ENCODE measurements at places on chromosomes 3 and 15.

DNA sequence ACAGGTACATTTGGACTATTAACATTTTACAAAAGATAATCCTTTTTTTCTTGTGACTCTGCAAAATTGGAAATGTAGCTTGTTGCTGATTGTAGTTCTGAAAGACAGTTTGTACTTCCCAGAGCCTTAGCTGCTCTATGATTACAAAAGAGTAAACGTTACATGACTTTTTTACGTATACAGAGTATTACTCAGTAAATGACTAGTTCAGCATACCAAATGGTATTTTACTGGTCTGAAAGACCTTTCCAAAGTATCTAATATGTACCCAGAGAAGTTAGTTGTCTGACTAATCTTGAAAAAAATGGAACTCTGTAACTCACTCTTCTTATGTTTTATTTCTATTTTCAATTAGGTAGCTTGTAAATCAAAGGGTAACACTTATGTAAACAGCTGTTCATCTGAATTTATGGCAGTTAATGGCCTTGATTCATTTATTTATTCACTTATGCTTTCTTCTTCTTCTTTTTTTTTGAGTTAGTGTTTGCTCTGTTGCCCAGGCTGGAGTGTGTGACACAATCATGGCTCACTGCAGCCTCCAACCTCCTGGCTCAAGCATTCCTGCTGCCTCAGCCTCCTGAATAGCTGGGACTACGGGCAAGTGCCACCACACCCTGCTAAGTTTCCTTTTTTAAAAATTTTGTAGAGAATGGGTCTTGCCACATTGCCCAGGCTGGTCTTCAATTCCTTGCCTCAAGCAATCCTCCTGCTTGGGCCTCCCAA is 151.7 kb downstream of the C3orf38 start:
- DNase-seq = no peak

- no peak for DNase-seq
Observed at GRCh38 chr3:51637941-51638471, 33.0 kb upstream of the TEX264 start.

DNA sequence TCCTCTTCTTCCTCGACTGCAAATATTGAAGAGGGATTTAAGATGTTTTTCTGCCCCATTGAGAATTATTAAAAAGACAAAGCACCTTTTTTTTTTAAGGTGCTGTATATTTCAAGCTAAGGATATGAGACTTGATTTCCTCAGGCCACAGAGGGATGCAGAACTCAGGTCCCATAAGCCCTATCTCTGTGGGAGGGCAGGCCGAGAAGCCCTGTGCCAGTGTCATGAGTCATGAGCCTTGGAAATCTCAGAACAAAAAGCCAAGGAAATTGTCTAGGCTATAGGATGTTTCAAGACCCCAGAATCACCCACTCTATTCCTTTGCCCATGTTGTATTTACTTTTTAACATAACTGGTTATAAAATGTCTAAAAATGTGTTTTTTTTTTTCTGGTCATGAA is 7.3 kb downstream of the ESYT3 start:
- DNase-seq = no peak

DNA sequence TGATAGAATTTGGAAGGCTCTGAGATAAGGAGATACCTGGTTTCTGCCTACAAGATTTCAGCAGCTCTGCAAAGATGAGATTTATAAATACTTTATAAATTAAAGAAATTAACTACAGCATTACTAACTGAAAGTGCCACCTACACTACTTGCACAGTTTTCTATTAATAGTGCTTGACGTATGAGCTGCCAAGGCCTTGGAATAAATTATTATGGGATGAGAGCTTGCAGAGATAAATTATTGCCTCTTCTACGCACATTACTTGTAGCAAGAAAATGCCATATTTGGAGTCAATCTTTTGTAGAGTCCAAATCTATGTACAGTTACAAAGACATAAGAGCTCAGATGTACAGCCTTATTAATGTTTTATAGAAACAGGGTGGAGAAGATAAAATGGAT is 89.1 kb downstream of the BCHE start:
- DNase-seq = no peak

- no peak for DNase-seq
Observed at GRCh38 chr3:58580826-58581327, 3.7 kb upstream of the FAM107A start.

GRCh38 chr3:76646921-76647562 is 392.9 kb upstream of the ROBO2 start:
- DNase-seq = no peak

DNA sequence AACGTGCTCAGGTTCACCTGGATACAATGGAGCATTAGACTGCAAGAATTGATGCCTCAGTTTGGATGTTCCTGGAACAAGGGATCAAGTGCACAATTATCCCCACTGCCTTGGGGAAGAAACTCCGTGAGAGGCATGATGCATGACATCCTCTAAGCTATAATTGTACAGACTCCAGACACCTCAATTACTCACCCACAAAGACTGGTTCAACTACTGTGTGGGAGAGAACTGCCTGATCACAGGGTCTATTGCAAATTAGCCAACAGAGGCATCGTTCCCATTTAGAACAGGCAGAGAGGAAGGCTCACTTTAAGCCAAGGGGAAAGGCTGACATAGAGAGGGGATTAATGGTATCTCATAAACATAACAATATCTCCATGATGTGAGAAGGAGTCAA is 43.5 kb downstream of the ARRDC4 start:
- DNase-seq = no peak

DNA sequence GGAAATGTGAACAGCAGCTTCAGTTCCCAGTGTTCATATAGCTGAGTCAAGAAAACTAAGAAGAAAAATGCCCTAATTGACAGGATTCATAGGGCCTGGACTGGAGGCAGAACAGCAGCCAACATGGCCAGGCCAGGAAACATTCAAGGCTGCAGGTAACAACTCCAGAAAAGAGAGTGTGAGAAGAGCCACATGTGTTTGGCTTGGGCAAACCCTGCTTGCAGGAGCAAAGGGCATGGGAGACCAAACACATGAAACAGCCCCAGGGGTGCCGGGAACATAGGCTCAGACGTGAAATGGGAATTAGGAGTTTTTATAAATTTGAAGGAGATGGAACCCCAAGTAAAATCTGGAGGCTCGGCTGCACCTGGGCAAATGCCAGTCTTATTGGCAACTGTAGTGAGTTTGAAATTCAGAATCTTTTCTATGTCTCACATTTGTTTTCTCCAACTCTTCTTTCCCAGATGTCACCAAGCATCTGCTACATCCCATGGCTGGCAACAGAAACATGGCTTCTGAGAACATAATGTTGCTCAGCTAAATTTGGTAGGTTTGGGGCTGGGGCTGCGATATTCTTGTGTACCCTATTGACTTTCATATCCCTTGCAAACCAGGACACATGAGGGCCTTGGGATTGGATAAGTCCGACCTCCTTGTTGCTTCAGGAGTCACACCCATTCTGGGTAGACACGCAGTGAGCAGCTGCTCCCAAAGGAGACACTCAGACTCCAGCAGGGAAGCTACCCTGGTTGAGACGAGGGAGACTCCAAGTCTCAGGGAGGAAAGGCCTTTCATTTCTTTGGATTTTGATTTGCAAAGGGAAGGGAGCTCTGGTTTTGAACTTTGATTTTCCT is 98.9 kb upstream of the CLSTN2 start:
- no peak for DNase-seq

DNA sequence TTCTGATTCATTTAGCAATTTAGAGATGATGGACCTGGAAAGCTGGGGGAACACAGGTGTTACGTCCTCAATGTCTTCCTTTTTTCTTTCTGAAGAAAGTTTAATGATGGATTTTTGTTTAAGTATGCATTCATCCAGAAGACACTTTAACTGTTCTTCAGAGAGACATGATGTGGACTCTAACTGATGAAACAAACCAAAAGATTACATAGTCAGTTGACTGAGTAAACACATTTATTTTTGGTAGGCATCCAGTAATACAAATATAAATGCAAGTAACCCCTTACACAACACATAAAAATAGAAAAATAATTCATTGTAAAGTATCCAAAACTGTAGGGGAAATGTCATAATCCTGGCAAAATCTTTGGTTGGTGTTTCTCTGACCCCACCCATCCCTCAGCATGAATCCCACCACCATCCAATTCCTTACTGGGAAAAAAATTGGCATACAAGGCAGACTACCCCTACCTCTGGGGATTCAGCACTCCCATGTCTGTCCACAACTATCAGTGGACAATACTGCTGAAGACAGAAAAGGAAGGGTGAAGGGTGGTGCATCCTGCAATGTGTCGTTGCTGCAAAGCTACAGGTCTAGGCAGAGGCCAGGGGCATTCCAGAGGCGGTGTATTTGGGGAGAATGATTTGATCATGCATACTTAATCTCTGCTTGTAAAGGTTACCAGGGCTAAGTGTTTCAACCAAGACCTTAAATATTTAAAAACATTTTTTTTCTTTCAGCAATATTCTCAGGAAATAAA is 37.4 kb downstream of the THBS1 start:
- DNase-seq = no peak

DNA sequence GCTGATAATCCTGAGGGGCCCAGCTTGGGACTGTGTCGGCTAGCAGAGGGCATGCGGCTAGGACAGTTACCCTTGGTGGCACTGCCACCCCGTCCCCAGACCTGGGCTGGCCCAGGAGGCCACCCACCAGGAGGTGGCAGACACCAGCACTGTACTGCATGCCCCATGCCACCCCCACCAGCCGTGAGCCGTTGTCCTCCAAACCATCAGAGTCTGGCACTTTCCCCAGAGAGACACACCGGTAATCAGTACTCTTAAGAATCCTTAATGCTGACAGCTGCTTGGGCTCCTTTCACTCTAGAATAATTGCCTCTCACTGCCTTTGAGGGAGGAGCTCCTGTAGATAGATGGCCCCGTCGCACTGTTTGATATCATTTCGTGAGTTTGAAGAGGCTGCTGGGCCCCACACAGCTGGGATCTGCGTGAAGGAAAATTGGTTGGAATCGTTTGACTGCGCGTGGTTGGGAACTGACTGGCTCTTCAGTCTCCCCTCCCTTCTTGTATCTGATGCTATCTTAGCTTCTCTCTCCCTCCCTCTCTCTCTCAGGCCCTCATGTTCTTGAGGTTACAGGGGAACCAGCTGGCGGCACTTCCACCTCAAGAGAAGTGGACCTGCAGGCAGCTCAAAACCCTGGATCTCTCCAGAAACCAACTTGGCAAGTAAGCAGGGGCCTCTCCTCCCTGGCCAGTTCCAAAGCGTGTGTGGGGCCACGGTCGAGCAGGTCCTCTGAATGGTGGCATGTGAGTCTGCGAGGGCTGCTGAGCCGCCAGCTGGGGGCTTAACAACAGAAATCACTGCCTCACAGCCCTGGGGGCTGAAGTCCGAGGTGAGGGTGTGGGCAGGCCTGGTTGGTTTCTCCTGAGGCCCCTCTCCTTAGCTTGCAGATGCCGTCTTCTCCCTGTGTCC is 94.9 kb downstream of the LRRK1 start:
- no peak for DNase-seq

GRCh38 chr3:38648024-38648658 is 1.3 kb downstream of the SCN5A start:
- DNase-seq = no peak

- DNase-seq = no peak
Observed at GRCh38 chr3:86645756-86646155, 345.2 kb downstream of the VGLL3 start.

- no peak for DNase-seq
Observed at GRCh38 chr15:70276401-70276800, 178.7 kb upstream of the TLE3 start.

- DNase-seq = no peak
Observed at GRCh38 chr15:59232476-59232875, 25.8 kb downstream of the LDHAL6B start.

DNA sequence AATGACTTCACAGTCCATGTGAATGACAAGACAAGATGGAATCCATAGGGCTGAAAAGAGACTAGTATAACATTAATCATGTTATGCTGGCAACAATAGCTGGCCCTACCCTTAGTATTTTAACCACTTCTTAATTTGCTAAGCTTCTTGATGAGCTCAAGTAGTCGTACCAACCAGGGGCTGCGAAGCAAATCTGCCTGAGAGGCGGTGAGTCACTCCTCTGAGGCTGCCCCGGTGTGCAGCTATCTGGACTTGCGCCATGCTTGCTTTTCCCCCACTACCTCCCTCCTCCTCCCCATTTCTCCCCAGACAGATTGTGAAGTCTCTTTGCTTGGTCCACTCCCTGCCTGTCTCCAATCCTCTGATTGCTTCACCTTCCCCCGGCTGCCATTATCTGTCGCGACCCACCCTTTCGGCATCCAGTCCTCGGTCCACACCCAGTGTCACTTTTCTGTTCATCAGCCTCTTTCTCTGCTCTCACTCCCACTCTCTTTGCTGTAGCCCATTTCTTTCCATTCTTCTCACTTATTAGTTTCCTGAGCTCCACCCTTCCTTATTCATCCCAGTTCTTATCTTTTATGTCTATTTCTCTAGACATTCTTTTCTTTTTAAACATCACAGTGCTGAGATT is 42.7 kb downstream of the DUT start:
- no peak for DNase-seq

GRCh38 chr3:12729051-12729651 is 29.9 kb downstream of the TMEM40 start:
- DNase-seq = no peak

GRCh38 chr3:93911206-93911605 is 62.5 kb downstream of the PROS1 start:
- no peak for DNase-seq

- DNase-seq = no peak
Observed at GRCh38 chr3:39423436-39423970, 17.0 kb downstream of the RPSA start.

DNA sequence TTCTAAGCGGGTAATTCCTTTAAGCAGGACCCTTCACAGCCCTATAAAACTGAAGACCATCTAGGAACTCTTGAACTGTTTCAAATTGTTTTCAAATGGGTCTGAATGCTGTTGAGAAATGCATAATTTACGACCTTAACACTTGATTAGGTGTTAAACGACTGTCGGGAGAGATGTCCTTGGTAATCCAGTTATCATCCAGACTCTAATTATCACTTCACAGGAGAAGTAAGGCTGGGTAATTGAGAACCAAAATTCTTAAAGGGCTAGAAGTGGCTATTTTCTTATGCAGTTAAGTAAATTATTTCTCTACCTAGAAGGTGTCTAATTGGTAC is 276.7 kb upstream of the TBC1D5 start:
- DNase-seq = no peak

GRCh38 chr3:12197475-12197874 is 38.8 kb upstream of the TIMP4 start:
- no peak for DNase-seq

DNA sequence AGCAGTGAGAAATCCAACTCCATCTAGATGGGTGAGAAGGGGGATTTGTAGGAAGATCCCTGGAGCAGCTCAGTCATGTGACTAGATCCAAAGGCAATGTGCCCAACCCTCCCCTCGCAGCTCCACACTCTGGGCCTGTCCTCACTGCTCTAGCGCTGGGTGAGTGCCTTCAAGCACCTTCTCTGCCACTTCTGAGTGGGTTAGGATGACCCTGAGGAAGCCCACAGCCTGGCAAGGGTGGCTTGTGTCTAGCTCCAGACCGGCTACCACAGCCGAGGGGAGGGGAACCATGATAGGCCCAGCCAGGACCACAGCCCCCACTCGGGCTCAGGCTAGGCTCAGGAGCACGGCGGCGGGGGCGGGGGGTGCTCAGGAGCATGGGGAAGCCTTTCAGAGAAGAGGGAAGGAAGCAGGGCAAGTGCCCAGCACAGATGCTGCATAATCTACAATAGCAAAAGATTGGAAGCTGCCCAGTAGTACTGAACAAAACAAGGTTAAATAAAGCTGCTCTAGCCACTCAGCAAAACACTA is 1.7 kb downstream of the SPATA12 start:
- DNase-seq = no peak

All from SK-N-MC (cell line).